K562 (cell line): ENCODE measurements at places on chromosomes 16 and 17.

GRCh38 chr16:8548166-8548565, 42.1 kb downstream of the TMEM114 start:
- no peak for DNase-seq

GRCh38 chr17:60501589-60501988, 24.5 kb downstream of the APPBP2 start:
- no peak for DNase-seq

GRCh38 chr16:81148277-81148676, 52.1 kb upstream of the GCSH start:
- DNase-seq: no peak

DNA sequence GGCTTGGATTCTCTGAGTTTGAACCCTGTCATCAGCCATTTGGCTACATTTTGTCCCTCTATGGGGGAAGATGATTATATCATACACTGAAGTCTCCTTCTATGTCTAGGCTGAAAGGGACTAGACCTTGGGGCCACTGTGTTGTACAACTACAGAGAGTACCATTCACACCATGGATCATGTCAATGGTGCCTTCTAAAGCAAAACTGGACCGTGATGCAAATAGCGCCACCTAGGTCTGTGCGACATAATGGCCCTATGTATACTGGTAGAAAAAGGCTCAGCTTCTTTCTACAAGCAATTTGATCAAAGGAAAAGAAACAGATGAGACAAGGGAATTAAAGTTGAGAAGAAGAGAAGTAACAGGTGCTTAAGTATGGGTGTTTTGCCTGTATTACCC, 100.7 kb downstream of the LYRM1 start:
- peak; percentile 39 for DNase-seq

DNA sequence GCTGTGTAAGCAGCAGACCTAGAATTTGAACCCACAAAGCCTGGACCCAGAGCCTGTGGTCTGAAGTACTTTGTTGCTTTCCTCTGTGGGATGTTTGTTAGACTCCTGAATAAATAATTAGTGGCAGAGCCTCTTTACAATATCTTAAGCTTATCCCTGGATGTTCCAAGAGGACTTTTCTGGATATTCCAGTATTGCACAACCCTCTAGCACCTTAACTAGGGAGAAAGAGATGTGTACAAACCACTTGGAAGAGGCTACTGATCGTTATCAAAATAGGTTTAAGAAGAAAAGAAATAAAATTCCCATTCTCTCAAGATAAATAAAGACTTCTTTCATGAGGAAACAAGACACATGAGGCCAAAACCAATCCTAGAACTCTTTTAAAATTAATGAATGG, 632.4 kb downstream of the CDH11 start:
- DNase-seq: no peak

- no peak for DNase-seq
Measured at GRCh38 chr16:7124701-7125100, 207.9 kb upstream of the RBFOX1 start.

- no peak for DNase-seq
Measured at GRCh38 chr17:6098050-6098822, 28.1 kb downstream of the WSCD1 start.

- DNase-seq: no peak
Measured at GRCh38 chr16:11848842-11849241, 2.5 kb downstream of the RSL1D1 start.
